ENCODE measurements at places on chromosomes 11 and 22.

- DNase-seq: no peak
Measured at GRCh38 chr11:106681435-106681834, 336.8 kb downstream of the GUCY1A2 start.

DNA sequence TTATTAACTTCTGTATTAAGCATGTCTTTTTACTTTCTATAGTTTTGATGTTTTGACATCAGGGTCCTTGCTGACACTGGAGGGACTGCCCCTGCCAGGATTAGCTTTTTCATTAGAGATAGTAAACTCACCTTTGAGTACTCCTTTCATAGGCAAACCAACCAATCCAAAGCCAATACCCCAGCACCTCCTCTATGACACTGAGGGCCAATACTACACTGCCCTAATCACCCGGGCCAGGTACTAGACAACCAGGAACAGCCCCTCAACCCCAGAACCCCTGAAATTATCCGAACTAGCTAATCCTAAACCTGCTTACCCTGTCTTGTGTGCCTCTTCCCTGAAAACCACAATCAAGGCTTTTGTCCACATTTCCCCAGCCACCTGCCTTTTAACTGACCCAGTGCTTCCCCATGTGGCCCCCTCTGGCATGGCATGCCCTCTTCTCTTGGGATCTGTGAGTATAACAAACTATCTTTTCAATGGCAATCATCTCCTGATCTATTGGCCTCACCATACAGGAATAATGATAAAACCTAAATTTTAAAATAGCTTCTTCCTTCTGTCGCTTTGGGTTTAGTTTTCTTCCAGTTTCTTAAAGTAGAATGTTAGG, 31.2 kb downstream of the RAB6A start:
- DNase-seq: no peak

DNA sequence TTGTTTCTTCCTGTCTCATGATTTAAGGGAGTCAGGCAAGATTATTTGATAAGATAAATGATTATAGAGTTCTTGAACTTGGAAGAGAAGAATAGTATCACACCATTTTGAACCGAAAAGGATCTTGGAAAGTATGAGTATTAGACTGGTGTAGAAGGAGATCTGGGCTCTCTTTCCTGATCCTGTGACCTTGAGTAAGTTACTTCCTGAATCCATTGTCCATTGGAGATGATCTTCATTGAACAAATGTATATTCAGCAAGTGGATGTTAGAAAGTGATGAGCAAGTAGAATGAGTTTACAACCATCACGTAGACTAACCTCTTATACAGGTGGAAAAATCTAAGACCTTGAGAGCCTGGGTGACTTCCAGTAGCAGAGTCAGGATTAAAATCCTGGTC, 2.0 kb downstream of the ACO2 start:
- no peak for DNase-seq

DNA sequence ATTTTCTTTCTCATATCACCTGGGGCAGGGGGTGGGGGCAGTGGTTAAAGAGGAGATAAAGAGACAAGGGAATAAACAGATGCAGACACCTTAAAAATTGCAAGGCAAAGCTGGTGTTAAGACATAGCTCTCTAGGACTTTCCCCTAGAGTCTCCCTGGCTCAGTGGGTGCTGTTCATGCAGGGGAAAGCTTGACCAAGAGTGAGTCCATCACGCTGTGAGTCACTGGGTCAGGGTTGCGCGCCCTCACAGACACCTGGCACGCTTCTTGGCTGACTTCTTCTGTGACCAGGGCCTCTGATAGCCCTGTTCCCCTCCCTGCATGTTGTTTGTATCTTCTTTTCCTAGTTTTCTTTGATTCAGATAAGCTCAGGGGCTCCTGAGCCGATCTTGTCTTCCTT, 31.9 kb downstream of the COMMD9 start:
- DNase-seq: no peak

DNA sequence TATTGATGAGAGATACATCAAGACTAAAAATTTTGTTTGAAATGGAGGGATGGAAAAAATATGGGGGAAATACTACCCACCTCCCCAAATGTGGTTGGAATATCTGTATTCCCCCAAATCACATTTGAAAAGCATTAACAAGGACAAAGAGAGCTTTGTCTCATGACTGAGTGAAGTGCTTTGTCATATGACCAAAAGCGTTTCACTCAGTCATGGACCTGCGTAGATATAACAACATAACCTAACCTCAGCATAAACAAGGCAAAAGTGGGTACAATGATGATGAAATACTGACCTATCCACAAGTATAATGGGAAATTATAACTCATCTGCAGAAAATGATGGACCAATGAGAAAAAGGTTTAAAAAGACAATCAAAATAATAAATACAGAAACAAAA, 418.3 kb downstream of the TBC1D22A start:
- no peak for DNase-seq

- no peak for DNase-seq
Measured at GRCh38 chr22:49302150-49302460, 525.6 kb downstream of the BRD1 start.

GRCh38 chr11:132685174-132685611, 847.1 kb downstream of the OPCML start:
- peak; percentile 23 for DNase-seq

- no peak for DNase-seq
Measured at GRCh38 chr11:72579816-72580641, 94.2 kb downstream of the PDE2A start.

GRCh38 chr11:92198268-92198667, 26.4 kb upstream of the FAT3 start:
- no peak for DNase-seq

DNA sequence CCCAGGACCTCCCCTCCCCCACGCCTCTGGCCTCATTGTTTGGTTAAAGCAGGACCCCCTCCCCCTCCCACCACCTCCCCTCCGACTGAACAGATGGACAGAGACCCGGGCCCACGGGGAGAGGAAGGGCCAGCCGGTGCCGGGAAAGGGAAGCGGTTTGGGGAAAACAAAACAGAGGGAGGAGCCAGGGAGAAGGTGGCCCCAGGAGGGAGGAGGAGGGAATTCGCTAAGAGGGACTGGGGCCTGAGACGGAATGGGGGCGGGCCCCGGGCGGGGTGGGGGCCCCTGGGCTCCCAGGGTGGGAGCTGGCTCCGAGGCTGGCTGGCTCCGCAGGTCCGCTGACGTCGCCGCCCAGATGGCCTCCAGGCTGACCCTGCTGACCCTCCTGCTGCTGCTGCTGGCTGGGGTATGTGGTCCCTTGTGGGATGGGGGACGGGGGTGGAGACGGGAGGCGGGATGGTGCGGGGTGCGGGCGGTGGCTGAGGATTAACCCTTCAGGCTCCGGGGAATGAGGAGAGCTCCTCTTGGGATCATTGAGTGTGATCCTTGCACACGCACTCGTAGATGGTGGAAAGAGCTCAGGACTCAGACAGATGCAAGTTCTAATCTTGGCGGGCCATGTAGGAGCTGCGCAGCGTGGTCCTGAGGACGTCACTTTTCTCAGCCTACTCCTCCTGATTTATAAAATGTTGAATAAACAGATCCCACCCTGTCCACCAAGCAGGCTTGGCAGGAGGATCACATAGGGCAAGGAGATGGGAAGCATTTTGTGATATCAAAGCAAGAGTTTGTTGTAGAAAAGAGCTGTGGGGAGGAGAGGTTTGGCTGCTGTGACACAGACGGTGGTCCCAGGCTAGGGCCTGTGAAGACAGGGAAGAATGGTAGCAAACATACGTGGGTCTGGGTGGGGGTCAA, 688 bp downstream of the SERPING1 start:
- DNase-seq: no peak

DNA sequence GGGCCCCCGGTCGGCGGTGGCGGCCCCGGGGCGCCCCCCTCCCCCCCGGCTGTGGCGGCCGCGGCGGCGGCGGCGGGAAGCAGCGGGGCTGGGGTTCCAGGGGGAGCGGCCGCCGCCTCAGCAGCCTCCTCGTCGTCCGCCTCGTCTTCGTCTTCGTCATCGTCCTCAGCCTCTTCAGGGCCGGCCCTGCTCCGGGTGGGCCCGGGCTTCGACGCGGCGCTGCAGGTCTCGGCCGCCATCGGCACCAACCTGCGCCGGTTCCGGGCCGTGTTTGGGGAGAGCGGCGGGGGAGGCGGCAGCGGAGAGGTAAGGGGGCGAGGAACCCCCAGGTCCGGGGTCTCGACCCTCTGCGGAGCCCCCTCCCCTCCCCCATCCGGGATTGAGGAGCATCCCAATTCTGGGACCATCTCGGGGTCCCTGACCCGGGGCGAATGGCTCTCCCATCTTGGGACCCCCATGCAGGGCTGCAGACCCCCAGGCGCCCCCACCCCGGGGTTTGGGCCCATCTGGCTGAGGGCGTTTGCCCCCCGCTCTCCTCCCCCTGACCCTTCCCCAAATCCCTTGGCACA, 431 bp downstream of the KMT2A start:
- no peak for DNase-seq

GRCh38 chr11:19426756-19427403, 186.1 kb upstream of the E2F8 start:
- DNase-seq: no peak

GRCh38 chr11:111162305-111162704, 83.2 kb upstream of the POU2AF2 start:
- no peak for DNase-seq

DNA sequence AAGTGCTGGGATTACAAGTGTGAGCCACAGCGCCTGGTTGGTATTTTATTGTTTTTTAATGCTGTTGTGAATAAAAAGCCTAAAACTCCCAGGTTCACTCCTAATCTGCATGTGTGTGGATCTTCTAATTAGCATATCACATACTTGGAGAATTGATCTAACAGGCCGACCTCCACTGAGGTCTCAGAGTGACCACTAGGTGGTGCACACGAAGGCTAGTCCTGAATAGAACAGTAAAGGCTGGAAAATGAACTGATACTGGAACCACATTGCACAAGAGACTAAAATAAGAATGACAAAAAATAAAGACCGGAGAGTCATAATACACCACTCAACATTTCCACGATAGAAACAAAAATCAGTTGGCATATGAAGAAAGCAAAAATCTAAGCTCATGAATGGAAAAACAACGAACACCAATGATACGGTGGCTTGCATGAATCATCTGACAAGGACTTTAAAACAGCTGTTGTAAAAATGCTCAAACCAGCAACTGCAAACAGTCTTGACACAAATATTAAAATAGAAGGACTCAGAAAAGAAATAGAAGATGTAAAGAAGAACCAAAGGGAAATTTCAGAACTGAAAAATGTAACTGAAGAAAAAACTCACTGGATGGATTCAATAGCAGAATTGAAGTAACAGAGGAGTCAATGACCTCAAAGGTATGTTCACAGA, 19.2 kb downstream of the PIM3 start:
- no peak for DNase-seq

GRCh38 chr22:36244522-36245391, 5.4 kb upstream of the APOL2 start:
- DNase-seq: peak; percentile 14

DNA sequence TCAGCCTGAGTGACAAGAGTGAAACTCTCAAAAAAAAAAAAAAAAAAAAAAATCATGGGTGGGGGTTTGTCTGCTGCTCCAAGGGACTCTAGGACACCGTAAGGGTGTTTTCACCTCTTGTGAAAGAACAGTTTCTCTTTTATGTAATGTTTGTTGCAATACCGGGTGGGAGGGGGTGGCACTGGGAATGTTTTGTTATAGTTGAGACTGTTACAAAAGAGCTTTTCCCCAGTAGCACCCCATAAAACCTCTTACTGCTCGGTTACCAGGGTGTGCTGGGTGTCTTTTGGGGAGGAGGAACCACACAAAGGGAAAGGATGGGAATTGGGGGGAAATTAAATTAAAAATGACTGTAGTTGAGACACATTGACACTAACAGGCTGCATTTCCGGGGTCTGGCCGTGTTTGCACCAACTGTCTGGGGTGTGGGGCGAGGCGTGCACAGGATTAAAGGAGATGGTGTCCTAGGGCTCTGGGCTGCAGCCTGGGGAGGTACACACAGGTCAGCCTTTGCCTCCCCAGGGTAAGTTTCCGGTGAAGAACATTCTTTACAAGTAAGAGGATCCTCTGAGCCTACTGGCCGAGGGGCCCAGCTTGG, 1.6 kb downstream of the NFAM1 start:
- DNase-seq: no peak

GRCh38 chr11:128231845-128232410, 355.4 kb downstream of the ETS1 start:
- DNase-seq: no peak

DNA sequence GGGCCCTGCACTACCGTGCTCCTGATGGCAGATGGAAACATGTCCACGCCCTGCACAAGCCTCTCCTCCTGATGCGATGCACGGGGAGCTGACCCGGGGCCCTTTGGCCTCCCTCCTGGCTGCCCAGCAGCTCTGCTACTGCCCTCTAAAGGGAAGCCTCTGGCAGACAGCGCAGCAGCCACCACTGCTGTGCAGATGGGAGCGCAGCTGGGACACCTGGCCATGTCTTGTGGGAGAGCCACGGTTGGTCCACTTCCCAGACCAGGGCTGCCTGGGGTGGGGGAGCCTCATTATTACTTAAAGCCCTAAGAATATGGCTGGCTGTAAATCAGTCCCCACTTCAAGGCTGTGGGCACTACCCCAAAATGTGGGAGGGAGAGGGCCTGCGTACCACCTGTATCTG, 38.3 kb downstream of the TBX1 start:
- DNase-seq: peak; percentile 4

DNA sequence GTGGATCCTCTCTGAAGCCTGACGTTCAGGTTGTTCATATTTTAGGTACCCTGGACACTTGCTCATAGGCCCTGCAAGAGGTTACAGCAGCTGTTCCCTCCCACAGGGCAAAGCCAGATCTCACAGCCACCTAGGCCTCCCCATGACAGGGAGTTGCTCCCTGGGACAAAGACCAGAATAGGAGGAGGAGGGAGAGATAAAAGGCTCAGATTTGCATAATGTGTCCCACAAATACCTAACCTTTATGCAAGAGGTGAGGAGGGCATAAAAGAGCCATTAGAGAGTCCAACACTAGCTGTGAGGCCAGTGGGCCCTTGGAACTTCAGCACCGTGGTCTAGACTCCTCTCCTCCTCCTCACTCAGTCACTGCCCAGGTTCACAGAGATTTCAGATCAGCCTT, 33.8 kb downstream of the ZNF280B start:
- no peak for DNase-seq

GRCh38 chr11:92226331-92227229, 2.0 kb downstream of the FAT3 start:
- DNase-seq: no peak

- DNase-seq: no peak
Measured at GRCh38 chr11:19951558-19952115, 208.6 kb downstream of the DBX1 start.

DNA sequence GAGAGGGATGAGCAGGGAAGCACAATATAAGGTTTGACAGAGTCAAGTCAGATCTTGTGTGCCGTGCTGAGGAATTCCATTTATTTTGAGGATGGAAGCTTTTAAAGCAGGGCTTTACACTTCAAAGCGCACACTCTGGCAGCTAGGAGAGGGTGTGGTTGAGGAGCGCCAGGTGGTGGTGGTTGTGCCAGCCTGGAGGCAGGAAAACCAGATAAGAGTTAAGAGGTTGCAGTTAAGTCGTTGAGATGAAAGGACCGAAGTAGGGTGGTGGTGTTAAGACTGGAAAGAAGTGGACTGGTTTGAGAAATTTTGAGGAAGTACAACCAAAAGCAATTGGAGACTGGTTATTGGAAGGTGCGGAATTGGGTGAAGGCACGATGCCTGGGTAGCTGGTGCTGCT, 231.6 kb upstream of the TBCEL start:
- no peak for DNase-seq

- peak; percentile 90 for DNase-seq
Measured at GRCh38 chr11:27201454-27202302, 161.1 kb downstream of the BBOX1 start.

GRCh38 chr22:37273126-37273845, 9.0 kb upstream of the CYTH4 start:
- DNase-seq: no peak
